Globus pallidus (tissue), 1 donor: ENCODE measurements at places on chromosomes 12 and 14.
A peak's percentile ranks its signal among the peaks of the same experiment; 100 is the strongest.

DNA sequence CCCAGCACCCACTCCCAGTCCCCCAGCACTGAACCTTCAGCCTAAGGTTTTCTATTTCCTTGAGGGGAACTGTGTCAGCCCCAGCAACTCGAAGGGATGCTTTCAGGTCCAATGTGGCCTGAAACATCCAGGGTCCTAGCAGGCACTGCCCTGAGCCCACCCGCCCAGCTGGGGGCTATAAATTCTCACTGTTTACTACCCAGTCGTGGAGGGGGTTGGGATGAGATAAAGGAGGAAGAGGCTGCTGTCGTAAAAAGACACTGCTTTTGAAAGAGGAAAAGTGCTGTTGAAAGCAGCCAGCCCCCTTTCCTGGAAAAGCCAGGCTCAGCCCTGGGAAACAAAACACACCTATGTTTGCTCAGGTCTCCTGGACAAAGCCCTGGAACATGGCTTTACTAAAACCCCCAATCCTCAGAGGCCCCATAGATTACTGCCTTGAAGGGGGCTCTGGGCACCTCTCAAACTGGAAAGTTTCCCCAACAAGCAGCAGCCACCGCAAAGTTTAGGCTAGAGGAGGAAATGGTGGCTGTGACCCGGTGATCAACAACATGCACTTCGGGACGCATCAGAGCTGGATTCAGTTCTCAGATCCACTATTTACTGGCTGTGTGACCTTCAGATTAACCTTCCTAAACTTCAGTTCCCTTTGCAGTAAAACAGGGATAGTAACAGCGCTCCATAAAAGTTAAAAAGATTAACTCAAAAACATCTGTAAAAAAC, 51.0 kb downstream of the ACTN1 start:
- no peak for DNase-seq

DNA sequence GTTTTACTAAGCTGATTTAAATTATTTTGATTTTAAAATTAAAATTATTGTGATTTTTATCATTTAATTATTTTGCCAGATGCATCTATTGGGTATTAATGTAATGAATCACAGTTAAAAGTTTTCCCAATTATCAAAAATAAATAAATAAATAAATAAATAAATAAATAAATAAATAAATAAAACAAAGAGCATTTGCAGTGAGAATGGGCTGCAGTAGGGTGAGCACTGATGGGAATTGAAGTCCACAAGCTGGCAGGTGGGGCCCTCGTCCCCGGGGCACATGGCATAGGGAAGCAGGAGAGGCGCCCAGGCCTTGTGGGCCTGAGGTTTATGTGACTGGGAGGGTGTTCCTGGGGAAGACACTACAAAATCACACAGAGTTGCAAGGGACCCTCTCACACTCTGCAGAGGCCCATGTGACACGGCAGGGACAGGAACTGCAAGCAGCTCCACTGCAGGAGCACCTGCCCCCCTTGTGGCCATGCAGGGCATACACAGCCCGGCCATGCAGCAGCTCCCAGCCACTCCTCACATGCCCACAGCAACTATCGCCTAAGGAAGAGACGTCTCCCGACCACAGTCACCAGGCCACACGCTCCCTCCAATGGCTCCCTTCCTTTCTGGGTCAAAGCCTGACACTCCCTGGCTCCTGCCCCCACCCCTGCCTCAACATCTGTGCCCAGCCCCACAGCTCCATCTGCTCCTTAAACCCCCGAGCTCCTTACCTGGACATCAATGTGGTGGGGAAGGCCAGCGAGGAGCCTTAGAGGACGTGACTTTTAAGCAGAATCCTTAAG, 256.3 kb upstream of the SFSWAP start:
- peak; percentile 9 for DNase-seq

DNA sequence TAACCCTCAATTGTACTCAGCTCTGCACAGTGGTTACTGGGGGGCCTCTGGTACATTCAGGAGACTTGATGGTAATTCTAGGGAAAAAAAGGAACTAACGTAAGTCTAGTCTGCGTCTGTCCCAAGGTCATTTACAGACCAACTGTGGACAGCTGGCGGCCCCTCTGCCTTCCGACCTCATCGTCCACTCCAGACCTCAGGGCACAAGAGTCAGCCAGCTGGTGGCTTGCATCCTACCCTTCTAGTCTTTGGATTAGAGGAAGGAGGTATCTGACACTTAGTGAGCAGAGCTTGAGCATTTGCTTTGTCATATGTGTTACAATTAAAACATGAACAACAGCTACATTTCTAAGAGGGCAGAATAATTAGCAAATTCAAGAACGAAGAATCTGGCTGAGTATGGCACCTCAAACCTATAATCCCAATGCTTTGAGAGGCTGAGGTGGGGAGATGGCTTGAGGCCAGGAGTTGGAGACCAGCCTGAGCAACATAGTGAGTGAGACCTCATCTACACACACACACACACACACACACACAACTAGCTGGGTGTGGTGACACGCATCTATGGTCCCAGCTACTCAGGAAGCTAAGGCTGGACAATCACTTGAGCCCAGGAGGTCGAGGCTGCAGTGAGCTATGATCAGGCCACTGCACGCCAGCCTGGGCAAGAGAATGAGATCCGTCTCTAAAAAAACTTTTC, 36.5 kb downstream of the SSH1 start:
- no peak for DNase-seq

DNA sequence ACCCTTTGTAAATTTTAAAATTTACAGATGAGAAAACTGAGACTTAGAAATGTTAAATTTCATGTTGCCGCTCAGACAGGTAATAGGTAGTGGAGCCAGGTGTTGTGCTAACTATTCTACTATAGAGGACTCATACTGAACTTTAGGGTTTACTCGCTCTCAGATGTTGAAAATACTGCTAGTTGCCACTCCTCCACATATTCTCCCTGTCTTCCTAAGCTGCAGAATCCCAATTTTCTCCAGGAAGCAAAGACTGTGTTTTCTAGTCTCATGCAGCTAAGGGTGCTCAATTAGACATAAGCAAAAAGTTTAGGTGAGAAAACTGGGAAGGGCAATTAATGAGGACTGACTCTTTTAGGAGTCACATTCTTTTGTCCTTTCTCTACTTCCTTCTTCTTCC, 612.3 kb downstream of the KCNH5 start:
- DNase-seq: no peak

DNA sequence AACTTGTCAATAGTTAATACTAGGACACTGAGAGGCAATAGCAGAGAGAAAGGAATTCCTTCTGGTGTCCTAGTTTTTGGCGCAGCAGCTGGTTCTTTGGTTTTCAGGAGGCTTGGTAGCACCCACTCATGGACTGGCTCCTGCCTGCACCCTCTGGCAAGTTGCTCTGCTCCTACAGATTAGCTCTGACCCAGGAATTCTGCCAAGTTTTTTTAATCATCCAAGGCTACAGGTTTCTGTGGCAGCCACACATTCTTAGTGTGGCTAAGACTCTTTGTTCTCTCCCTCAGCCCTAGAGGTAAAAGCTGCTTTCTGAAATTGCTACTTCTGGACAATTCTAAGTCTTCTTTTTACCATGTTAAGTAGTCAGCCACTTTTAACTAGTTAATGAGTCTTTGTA, 72.0 kb upstream of the FKBP4 start:
- no peak for DNase-seq

DNA sequence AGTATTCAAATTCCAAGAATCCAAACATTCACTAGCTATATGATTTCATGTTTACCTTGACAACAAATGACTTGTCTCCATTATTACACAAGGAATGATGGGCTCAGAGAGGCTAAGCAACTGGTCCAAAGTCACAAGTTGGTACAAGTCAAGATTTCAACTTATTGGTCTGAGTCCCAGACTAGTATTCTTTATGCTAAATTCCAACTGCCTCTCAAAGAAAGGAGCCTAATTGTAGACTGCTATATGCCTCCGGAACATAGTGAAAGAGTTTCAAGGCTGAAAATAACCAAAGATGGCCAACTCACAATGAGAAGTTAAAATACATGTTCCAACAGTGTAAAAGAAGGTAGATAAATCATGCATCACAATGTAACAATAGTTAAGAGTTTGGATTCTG, 7.5 kb downstream of the BTG1 start:
- DNase-seq: no peak

- peak; percentile 15 for DNase-seq
These were observed 145.5 kb downstream of the AKAP6 start for GRCh38 chr14:32474478-32475195.

DNA sequence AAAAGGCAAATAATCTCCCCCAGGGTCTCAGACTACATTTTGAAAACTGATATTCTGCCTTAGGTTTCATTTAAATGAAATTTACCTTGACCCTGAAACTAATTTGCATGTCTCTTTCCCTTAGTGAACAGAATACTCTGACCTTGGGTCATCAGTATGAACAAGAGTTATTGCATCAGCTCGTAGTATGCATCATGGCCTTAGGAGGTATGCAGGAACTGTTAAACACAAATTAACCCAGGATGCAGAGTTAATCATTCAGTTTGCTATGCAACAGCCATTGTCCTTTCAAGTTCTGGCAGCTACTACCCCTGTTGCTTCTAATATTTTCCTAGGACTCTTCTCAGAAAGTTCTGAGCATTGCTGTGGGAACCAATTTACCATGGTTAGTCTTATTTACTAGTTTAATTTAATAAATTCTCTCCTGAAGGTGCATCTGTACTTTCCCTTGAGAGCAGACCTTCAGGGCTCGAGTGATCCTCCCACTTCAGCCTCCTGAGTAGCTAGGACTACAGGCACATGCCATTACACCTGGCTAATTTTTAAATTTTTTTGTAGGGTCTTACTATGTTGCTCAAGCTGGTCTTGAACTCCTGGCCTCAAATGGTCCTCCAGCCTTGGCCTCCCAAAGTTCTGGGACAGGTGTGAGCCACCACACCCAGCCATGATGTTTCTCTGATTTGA, 126.7 kb downstream of the TTC6 start:
- DNase-seq: no peak

GRCh38 chr12:80692114-80692513, 15.3 kb upstream of the MYF6 start:
- DNase-seq: no peak

DNA sequence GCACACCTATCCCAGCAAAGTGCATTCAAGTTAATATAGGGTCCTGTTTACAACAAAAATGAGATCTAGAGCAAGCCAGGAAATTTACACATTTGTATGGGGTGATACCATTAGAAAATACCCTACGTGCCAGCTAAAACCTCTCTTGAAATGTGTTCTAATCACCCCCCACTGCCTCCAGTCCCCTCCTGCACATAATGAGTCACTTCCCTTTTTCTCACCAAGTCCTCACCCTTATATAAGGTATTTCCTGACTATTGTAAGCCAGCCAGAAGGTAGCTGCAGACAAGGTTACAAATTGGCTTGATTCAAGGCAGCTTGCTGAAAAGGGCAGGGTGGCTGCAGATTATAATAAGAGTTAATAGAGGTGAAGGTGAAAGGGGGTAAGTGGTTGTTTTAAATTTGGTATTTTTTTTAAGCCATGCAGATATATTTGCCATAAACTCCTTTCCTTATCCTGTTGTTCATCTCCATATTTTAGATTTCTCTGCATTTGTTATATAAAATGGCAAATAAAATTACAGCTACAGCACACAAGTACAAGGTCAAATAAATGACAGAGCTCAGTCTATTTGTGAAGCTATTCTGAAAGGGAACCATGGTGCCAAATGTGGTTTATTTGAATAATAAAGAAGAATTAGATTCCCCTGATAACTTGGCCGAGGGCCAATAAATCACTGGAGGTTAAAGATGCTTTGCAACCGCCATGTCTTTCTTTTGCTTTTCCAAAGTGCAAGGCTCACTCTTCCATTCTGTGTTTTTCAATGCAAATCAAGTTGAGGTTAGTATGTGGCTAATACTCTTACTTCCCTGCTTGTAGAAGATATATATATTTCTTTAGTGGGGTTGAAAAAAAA, 385.9 kb downstream of the EGLN3 start:
- no peak for DNase-seq

DNA sequence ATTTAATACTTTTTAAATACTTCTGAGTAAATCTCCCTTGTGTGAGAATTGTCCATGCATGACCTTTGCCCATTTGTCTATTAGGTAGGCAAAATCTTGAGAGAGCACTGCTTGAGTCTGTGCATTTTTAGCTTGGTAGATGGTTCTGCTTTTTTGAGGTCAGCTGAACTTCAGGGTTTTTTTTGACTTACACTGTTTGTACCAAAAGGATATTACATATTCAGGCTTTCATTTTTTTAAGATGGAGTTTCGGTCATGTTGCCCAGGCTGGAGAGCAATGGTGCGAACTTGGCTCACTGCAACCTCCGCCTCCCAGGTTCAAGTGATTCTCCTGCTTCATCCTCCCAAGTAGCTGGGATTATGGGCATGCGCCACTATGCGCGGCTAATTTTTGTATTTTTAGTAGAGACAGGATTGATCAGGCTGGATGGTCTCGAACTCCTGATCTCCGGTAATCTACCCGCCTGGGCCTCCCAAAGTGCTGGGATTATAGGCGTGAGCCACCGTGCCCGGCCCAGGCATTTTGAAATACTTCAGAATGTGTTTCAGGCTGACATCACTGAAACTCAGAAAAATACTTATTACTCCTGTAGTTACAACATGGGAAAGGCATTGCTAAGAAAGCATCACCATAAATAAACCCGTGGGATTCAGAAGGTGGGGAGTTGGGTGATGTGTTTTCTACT, 11.1 kb downstream of the RASSF3 start:
- peak; percentile 16 for DNase-seq

DNA sequence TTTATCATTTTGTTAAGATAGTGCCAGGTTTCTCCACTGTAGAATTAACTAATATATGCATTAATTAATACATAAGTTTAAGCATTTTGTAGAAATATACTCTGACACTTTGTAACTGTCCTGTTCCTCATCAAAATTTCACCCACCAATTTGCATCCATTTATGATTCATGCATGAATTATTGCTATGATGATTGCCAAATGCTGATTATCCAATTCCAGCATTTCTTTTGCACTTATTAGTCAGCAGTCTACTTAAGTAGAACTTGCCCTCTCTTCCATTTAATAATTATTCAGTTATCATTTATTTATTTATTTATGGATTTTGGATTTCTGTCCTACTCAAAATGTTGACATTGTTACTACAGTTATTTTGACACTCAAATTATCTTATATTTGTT, 72.2 kb downstream of the SLC6A15 start:
- no peak for DNase-seq
